A549 treated with ZK216348 at 1 μM for 4 hours (cell line): ENCODE measurements at places on chromosomes 2 and 18. TPM values are rescaled to one million over a fixed set of nuclear protein-coding genes. Genes with fewer than 3 reads are reported as not detected.

The THSD7B gene
- total RNA-seq: not detected in 5 replicates

The RPRM gene
- total RNA-seq: 0.09 TPM in 1 of 5 replicates, not detected in the others

The ERFE gene
- total RNA-seq: 6.0 to 9.9 TPM (median 9.1 TPM) in 5 replicates

The SERPINB4 gene
- total RNA-seq: 0.17 to 0.25 TPM (median 0.18 TPM) in 3 of 5 replicates, not detected in the others

The B3GNT7 gene
- total RNA-seq: 1.5 to 2.8 TPM (median 2.4 TPM) in 5 replicates

The CXCR1 gene
- not detected in 5 replicates for total RNA-seq

The PROC gene
- total RNA-seq: 2.9 to 6.0 TPM (median 4.3 TPM) in 5 replicates
